ENCODE measurements at places on chromosomes 1 and 21. TPM values are rescaled to one million over a fixed set of nuclear protein-coding genes. Genes with fewer than 3 reads are reported as not detected.

GRCh38 chr1:82542766-82543165 lies 742.0 kb downstream of the ADGRL2 start:
- no peak for DNase-seq

DNA sequence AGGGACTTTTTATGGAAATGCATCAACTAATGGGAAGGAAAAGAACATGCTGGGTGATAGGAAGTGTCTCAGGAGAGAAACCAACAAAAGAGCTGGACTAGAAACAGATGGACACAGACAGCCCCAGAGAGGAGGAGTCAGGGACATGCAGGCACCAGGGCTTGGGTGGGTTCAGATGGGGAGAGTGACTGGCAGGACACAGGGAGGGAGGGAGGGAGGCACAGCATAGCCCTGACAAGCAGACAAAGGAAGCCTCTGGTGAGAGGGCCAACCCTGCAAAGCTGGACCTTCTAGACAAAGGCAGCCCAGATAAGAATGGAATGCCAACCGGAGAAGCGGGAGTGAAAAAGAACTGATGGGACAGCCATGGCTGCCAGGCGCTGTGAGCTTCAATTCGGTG lies 568.8 kb downstream of the AJAP1 start:
- no peak for DNase-seq

GRCh38 chr1:2231532-2232254 lies 3.6 kb downstream of the SKI start:
- peak; percentile 89 for DNase-seq

DNA sequence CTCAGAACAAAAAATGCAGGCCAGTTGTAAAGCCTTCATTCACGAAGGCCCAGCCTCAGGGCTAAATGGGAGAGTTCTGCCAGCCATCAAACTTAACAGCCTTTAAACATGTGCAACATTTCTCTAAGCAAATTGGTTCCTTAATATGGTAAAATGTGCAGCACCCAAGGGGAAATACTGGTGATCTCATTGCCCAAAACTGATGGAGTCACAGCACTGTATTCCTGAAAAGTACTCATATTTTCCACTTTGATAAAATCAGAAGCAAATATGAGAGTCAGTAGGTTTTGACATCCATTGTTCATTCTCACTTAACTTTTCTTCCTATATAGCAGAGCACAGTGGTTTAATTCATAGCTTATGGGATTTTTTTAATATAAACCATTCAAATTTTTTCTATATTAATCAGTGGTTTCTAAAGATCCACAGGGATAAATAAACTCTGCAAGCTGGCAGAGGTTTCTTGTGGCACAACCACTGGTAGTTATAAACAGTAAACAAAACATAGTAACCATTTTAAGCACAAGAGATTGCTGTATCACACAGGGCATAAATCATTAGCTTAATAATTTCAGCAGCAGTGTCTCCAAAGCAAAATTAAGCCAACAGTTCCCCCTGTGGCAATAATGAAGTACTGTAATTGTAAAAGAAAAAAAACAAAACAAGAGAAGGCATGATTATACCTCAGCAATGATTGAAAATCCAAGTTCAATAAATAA lies 106.9 kb upstream of the LYPLAL1 start:
- DNase-seq, result no peak

- DNase-seq, result no peak
These were observed 65.2 kb upstream of the GJA5 start for GRCh38 chr1:147825586-147825985.

ADGRL4 gene
- not detected for total RNA-seq
